ENCODE measurements at places on chromosomes 5 and 9.
A peak's percentile ranks its signal among the peaks of the same experiment; 100 is the strongest.

DNA sequence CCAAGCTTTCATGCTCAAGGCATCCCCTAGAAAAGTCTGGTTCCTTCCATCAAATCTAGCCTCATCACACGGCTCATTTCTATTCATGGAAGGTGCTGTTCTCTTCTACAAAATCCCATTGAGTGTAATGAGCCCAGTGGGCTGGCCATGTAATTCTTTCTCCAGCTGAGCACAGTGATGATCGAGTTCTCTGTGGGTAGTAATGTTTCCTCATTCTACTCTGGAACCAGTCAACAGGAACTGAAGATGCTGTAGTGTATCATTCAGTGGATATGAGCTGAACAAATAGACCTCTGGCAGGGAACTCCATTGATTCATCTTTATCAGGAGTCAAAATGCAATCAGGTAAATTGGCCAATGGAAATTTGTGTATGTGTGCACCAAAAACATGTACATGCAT lies 149.2 kb downstream of the LRRC70 start:
- DNase-seq: no peak

DNA sequence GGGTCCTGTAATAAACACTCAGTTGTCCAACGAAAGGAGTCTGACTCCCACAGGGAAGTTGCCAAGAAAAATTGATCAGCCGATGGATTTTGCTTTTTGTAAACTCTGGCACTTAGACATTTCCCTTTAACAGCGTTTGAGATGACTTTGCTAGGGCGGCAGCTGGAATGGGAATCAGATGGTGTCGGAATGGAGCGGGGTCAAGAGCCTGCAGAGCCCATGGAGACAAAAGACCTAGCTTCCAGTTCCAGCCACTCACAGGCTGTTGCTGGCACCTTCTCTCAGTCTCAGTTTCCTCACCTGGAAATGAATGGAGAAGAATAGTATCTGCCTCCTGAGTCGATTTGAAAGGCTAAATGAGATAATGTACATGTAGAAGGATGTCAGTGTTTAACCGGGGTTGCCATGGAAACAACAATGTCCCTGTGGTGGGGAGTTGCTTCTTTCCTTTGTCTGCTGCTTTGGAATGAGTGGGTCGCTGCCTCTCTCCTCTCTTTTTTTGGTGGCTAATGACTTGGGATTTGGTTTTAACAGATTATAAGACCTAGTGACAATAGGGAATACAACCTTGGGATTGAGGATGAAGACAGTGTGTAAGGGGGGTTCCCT lies 137.4 kb downstream of the GAS1 start:
- DNase-seq: peak; percentile 48

- DNase-seq: no peak
Observed at GRCh38 chr9:72464857-72465592, 56.4 kb upstream of the TMC1 start.

DNA sequence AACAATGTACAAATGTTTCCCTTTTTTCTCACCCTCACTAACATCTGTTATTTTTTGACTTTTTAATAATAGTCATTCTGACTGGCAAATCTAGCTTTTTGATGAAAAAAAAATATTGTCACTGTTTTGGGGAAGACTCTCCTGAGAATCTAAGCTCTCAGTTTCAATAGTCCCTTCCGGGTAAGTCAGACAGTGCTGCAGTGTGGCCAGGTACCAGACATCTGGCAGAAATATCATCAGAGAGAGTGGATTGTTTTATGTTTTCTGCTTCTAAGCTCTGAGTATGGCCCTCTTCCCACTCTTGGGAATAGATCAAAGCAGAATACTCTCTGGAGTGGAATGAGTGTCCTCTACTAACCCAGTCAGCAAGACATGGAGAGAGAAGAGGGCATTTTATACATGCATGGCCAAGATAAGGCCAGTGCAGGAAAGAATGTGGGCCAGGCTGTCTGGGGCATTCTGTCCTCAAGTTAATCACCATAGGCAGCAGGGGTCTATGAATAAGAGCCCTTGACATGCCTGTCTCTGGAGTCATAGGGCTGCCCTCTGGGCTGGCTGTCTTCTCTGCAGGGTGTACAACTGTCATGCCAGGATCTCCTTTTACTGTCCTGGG lies 38.5 kb upstream of the OR2S2 start:
- DNase-seq: no peak

- no peak for DNase-seq
Observed at GRCh38 chr5:116795189-116795588, 220.6 kb upstream of the SEMA6A start.

- DNase-seq: no peak
Observed at GRCh38 chr5:16595881-16596580, 20.8 kb downstream of the RETREG1 start.

GRCh38 chr5:7016999-7017747 lies 303.9 kb downstream of the TENT4A start:
- DNase-seq: no peak

DNA sequence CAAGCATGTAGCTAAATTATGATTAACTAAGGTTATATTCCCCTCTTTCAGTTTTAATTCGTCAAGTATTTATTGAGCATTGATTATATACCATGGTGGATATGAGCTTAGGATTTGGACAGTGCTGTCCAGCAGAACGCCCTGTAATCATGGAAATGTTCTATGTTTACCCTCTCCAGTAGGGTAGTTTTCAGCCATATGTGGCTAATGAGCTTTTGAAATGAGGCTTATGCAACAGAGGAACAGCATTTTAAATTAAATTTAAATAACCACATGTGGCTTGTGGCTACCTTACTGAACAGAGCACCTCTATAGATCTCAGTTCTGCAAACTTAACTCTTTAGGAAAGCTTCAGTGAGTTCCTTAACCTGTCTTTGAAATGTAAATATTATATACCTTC lies 59.1 kb downstream of the JMY start:
- DNase-seq: no peak

- DNase-seq: no peak
Observed at GRCh38 chr5:61303346-61303745, 28.7 kb upstream of the ZSWIM6 start.
